NCI-H1436 (cell line): ENCODE measurements at places on chromosomes 7 and 10.

DNA sequence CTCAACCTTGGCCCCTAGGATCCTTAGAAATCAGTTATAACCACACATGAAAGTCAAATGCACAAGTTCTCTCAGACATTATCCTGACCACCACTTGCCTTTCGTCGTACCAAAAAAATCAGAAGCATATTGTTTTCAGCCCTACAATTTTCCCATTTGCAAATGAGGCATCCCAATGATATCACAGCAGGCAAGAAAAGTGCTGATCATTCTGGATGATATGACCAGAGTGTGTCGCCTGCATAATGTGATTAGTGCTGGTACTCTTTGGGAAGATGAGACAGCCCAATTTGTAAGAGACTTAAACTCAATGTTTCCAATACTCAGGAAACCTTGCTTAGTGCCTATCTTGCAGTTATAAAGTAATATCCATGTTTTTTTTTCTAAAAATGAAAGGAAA lies 168.0 kb downstream of the SORCS1 start:
- DNase-seq, result no peak

- DNase-seq, result peak; percentile 85
Observed at GRCh38 chr10:110919349-110919931, at the start of gene SHOC2. Gene SHOC2, plus strand, starts transcription at chr10:110919604. Its CDS starts 44,755 bp downstream, at chr10:110964359.

DNA sequence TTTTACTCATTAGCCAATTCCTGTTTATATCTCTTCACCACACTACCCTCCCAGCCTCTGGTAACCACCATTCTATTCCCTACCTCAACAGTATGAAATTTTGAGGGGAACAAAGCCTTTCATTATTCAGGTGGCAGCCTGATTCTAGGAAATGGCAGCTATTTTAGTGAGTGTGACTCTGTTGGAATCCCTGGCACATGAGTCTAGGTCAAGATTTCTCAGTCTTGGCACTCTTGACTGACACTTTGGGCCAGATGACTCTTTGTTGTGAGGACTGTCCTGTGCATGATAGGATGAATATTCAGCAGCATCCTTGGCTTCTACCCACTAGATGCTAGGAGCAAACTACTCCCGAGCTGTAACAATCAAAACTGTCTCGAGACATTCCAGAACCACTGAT lies 322.8 kb upstream of the PHYHIPL start:
- no peak for DNase-seq

DNA sequence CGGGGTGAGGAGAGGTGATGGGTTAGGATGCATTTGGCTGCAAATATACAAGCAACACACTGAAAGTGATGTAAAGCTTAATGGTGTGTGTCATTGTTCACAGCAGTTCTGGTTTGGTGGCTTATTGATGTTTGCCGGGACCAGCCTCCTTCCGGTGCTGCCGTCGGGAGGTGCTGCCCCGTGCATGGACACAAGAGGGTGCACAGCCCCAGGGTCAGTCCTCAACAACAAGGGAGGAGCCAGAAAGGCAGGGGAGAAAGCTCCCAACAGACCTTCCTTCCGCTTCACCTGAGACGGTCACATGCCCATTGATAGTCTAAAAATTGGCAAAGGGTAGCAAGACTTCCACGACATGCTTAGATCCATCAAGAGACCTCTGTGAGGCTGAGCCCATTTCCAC lies 9.5 kb downstream of the RNF32 start:
- DNase-seq, result no peak

GRCh38 chr10:72009051-72009424 lies 44.8 kb downstream of the CHST3 start:
- no peak for DNase-seq

DNA sequence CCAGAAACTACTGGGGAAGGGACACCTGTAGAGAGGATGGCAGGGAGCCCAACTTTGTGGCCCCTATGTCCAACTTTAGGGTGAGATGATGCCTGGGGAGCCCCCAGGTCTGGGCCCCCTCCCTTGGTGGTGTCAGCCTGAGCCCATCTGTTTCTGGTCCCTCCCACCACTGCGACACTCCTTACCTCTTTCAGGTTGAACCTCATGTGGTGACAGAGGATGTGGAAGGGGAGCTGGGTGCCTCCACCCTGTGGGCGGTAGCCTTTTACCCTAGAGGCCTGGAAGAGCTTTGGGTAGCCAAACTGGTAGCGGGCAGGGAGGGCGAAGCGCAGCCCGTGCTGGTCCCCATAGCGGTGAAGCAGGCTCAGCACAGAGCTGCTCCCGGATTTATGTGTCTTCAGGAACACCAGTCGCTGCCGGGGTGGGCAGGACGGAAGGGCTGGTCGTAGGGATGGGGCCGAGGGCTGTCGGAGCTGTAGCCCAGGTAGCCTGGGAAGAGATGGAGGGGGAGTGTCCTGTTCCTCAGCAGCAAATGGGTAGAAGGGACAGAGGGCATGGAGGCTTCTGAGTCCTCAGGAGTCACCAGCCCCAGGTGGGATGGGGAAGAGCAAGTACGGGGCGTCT lies 2.0 kb downstream of the GAL3ST4 start:
- no peak for DNase-seq

DNA sequence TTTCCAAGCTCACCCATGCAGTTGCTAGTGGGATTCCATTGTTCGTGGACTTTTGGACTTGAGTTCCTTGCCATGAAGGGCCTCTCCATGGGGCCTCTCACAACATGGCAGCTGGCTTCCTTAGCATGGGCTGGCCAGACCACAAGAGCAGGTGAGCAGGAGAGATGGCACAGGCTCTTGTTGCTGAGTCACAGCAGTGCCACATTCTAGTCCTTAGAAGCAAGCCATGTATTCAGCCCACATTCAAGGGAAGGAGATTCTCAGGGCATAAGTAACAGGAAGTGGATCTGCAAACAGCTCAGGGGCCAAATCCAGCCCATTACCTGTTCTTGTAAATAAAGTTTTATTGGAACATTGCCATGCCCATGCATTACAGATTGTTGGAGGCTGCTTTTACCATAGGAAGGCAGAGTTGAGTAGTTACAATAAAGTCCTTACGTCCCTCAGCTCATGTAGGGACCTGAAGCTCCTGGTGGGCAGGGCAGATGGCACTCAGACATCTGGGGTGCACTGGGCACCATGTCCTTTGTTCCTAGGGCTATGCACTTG lies 481.5 kb upstream of the FOXK1 start:
- DNase-seq, result no peak
